ENCODE measurements at places on chromosomes 12 and 14.

DNA sequence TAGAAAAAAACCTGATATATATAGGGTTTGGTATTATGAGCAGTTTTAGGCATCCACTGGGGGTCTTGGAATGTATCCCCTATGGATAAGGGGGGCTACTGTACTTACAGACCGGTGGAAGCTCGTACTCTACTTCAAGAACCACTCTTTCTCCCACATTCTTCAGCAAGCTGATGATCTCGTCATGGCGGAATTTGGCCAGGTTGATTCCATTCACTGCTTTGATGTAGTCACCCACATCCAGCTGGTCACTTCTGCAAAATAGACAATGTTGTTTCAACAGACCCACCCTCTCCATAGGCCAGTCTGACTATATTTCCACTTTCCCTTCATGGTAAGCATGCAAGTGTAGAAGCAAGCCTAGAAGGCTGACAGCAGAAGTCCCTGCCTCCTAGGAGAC is 139.9 kb downstream of the GRIP1 start:
- no peaks in the 10 kb centered on the region for H3K4me1 ChIP-seq
- no peak overlapping the region for H3K4me3 ChIP-seq
- no peak for DNase-seq
- no peaks in the 10 kb centered on the region for H3K27me3 ChIP-seq
- no peak overlapping the region for H3K27ac ChIP-seq

DNA sequence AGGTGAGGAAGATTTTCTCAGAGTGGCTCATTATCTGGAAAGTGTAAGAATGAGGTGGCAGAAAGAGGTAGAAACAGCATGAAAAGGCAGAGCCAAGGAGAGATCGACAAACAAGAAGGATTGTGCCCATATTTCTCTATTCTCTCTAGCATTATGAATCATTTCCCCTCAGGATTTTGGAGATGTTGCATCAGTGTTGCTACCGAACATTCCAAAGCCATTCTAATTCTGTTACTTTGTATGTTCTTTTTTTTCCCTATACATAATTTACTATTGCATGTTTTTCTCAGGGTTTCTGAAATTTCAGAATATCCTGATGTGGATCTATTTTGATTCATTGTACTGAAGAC is 61.4 kb downstream of the KICS2 start:
- no peak for DNase-seq
- no peak overlapping the region for H3K27ac ChIP-seq
- H3K36me3 ChIP-seq = no peaks in the 10 kb centered on the region
- H3K4me1 ChIP-seq = no peaks in the 10 kb centered on the region
- H3K27me3 ChIP-seq = no peaks in the 10 kb centered on the region

DNA sequence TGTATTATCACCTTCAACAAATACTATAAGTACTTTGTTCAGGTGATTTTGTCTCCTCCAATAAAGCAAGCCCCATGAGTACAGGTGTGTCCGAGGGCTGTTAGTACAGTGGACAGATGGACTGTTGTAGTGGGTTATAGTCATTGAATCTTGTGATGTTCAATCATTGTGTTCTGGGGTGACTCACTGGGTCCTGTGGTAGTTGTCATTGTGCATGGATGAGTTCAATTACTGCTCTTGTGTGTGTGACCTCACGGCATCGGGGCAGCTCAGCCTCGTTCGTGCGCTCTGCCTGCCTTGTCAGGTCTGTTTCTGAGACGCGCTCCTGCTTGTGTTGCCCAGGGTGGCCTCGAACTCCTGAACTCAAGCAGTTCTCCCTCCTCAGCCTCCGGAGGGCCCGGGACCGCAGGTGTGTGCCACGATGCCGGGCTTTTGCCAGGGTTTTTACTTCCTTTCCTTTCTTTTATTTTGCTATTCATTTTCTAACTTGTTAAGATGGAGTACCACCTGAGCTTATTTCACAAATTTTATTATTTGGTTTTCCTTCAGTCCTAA is 72.2 kb downstream of the DDX51 start:
- no peak for DNase-seq
- H3K4me3 ChIP-seq = no peak overlapping the region
- H3K27ac ChIP-seq = no peak overlapping the region
- H3K4me1 ChIP-seq = peaks cover 1% of the 10 kb centered on the region

GRCh38 chr14:104766863-104767633 is 14.1 kb downstream of the SIVA1 start:
- peaks cover 13% of the 10 kb centered on the region for H3K36me3 ChIP-seq
- peaks cover 3% of the 10 kb centered on the region for H3K4me1 ChIP-seq
- no peaks in the 10 kb centered on the region for H3K27me3 ChIP-seq
- DNase-seq = no peak
- no peak overlapping the region for H3K27ac ChIP-seq
- no peak overlapping the region for H3K4me3 ChIP-seq

DNA sequence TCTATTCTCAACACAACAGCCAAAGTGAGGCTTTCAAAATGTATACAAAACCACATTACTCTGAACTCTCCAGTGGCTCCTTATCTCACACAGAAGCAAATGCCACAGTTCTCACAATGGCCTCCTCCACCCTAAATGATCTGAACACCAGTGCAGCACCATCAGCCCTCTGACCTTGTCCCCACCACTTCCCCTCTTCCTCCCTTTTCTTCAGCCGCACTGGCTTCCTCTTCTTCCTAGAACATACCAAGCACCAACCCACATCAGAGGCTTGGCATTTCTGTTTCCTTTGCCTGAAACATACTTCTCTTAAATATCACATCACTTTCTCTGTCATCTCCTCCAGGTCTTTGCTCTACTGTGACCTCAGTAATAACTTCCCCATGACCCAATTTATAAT is 66.3 kb downstream of the GPR135 start:
- no peak overlapping the region for H3K27ac ChIP-seq
- no peaks in the 10 kb centered on the region for H3K4me1 ChIP-seq
- H3K27me3 ChIP-seq = no peaks in the 10 kb centered on the region
- no peak for DNase-seq
- no peaks in the 10 kb centered on the region for H3K36me3 ChIP-seq

DNA sequence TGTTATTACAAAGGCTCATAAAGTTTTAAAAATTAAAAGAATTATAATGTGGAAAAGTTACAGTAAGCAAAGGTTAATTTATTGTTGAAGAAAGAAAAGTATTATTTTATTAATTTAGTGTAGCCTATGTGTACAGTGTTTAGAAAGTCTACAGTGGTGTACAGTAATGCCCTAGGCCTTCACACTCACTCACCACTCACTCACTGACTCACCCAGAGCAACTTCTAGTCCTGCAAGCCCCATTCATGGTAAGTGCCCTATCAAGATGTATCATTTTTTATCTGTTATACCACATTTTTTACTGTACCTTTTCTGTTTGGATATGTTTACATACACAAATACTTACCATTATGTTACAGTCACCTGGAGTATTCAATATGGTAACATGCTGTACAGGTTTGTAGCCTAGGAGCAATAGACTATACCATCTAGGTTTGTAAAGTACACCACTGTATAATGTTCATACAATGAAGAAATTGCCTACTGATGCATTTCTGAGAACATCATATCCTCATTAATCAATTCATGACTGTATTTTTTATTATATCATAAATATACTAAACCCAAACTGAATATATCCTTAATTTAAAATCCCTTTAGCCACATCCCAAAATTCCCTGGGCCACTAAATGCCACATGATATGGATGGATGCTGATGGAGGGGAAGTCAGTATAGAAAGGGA is 43.6 kb upstream of the NID2 start:
- H3K4me1 ChIP-seq = no peaks in the 10 kb centered on the region
- no peaks in the 10 kb centered on the region for H3K36me3 ChIP-seq
- no peak overlapping the region for H3K27ac ChIP-seq
- DNase-seq = no peak
- H3K27me3 ChIP-seq = no peaks in the 10 kb centered on the region
- H3K4me3 ChIP-seq = no peak overlapping the region

- H3K36me3 ChIP-seq = no peaks in the 10 kb centered on the region
- no peaks in the 10 kb centered on the region for H3K4me1 ChIP-seq
- no peak for DNase-seq
- no peaks in the 10 kb centered on the region for H3K27me3 ChIP-seq
- no peak overlapping the region for H3K27ac ChIP-seq
- no peak overlapping the region for H3K4me3 ChIP-seq
These were observed 230.5 kb upstream of the EGLN3 start for GRCh38 chr14:34181338-34181737.

DNA sequence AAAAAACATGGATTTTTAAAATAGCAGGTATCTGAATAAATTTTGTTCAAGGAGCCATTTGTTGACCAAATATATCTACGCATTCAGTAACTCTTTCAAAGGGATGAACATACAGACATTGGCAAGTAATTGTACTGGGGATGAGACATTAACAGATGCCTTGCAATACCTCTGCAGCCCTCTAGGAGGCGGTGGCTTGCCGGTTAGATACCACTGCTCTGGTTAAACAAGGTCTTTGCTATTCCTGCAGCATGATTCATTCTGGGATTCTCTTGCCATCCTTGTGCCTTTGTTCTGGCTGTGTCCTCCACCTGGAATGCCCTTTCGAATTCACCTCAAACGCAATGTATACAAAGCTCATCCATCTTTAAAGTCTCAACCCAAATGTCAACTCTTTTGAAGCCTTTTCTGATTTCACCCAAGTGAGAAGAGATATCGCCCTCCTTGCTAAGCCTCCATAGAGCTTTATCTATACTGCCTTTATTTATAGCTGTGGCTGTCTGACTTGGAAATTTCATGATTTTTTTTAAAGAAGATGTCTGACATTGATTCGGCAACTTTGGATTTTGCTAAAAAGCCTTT is 131.0 kb upstream of the SRRM4 start:
- H3K27me3 ChIP-seq = no peaks in the 10 kb centered on the region
- H3K36me3 ChIP-seq = no peaks in the 10 kb centered on the region
- H3K4me1 ChIP-seq = no peaks in the 10 kb centered on the region
- H3K27ac ChIP-seq = no peak overlapping the region
- DNase-seq = no peak
